ENCODE measurements at places on chromosomes 3 and 15.
A peak's percentile ranks its signal among the peaks of the same experiment; 100 is the strongest.

- DNase-seq: no peak
These were observed 77.6 kb upstream of the DLG1 start for GRCh38 chr3:197376020-197376419.

DNA sequence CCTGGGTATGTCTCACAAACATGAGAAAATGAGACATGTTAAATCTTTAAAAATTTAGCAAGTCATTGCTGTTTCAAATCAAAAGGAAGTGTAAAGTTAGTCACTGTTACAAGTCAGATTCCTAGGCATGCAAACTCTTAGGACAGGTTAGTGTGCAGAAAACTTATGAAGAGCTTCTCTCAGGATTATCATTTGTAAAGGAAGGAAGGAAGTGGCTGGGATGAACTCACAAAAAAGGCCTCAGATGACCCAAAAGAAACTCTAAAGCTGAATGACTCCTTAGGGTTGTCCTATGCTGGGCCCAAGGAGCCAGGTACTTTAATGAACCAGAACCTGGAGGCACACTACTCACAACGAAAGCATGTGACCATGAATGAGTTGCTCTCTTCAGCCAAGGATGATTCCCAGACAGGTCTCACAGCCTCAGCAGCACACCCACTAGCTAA is 25.0 kb downstream of the MSL2 start:
- no peak for DNase-seq

DNA sequence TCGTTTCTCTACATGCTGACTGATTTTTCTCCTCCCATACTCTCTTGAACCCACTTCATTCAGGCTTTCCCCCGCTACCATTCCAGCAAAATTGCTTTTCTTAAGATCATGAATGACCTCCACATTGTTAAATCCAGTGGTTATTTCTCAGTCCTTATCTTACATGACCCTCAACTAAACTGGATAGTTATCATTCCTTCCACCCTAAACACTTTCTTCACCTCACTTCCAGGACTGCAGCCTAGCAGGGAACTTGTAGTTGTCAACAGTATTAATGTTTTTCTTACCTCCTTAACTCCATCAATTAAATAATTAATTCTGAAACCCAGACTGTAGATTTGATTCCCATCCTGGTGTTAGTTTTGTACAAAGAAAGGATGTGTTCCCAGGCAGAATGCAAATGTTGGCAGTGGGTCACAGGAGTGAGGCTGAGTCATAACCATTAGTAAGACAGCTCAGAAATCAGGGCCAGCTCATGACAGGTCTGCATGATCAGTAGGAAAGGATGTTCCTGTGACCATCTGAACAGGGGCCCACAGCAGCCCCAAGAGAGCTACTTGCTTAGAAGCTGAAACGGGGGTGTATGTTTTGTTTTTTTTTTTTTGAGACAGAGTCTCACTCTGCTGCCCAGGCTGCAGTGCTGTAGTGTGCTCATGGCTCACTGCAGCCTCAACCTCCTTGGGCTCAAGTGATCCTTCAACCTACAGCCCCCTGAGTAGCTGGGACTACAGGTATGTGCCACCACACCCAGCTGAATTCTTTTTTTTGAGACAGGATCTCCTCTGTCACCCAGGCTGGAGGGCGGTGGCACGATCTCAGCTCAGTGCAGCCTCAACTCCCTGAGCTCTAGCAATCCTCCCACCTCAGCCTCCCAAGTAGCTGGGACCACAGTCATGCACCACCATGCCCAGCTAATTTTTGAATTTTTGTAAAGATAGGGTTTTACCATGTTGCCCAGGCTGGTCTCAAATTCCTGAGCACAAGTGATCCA is 9.1 kb downstream of the BCL2L10 start:
- DNase-seq: peak; percentile 88

GRCh38 chr3:40258555-40258954 is 51.0 kb upstream of the EIF1B start:
- peak; percentile 85 for DNase-seq

DNA sequence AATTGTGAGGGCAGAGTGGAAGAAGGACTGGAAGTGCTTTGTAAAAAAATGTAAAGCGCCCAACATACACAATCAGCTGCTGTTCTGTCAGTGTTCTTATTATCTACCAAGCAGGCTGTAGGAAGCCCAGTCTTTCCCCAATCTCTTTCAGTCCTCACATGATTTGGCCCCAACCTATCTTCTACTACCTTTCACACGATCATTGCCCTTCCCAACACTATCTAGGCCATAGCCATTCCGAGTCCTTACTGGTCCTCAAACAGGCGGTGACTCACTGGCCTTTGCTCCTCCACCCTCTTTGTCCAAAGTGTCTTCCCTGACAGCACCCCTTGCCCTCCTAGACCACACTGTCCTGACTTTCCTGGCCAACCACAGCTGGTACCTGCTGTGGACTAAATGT is 861 bp upstream of the RFT1 start:
- no peak for DNase-seq

DNA sequence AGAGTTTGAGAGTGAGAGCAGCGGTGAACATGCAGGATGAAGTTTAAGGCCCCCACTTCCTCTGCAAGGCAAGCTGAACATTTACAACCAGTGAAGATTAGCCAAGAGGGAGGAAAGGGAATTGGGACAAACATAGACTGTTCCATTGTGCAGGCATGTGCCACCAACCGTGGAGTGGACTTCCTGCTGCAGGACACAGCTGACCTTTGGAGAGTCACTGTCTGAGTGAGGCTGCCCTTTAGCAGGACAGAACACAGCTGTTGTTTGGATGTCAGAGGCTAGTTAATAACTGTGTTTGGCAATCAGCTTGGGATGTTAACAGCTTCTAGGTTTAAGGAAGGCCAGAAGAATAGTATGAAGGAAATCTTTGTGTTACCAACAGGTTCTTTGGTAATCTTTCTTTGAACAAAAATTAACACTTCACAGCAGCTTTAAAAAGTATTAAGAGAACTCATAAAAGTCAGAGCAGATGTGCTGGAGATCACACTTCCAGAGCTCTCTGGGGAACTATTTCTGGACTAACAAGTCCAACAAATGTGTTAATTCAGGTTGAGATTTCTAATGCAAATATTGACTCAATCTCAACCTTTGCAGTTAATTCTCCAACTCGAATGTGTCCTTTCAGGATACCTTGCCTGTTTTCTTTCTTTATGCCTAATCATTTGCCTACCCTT is 31.4 kb downstream of the CTDSPL start:
- peak; percentile 59 for DNase-seq
